A549 treated with RU486 at 1 μM for 4 hours (cell line): ENCODE measurements at places on chromosomes 2 and 18. TPM values are rescaled to one million over a fixed set of nuclear protein-coding genes. Genes with fewer than 3 reads are reported as not detected.

Gene WNT6
- total RNA-seq, result 0.14 to 0.24 TPM (median 0.22 TPM) in 4 of 5 replicates, not detected in the other

Gene GKN2
- total RNA-seq, result 1.8 to 3.5 TPM (median 2.8 TPM) in 5 replicates

Gene LIMS4
- 0.37 to 1.1 TPM (median 0.56 TPM) in 5 replicates for total RNA-seq

Gene SP100
- 26.2 to 31.1 TPM (median 29.3 TPM) in 5 replicates for total RNA-seq

Gene FSHR
- total RNA-seq, result 0.07 TPM in 1 of 5 replicates, not detected in the others

Gene CDKL4
- total RNA-seq, result not detected in 5 replicates

Gene LHCGR
- total RNA-seq, result not detected in 5 replicates

Gene TANK
- 23.6 to 51.8 TPM (median 37.2 TPM) in 5 replicates for total RNA-seq

Gene CNGA3
- 0.02 to 0.06 TPM in 2 of 5 replicates, not detected in the others for total RNA-seq

Gene SERPINB10
- not detected in 5 replicates for total RNA-seq

Gene DSG4
- total RNA-seq, result not detected in 5 replicates

Gene SCRN3
- total RNA-seq, result 12.0 to 17.6 TPM (median 15.3 TPM) in 5 replicates

Gene PIEZO2
- 0.50 to 0.71 TPM (median 0.70 TPM) in 5 replicates for total RNA-seq
